Esophagus squamous epithelium (tissue), 5 donors: ENCODE measurements at places on chromosomes 2 and 18.

DNA sequence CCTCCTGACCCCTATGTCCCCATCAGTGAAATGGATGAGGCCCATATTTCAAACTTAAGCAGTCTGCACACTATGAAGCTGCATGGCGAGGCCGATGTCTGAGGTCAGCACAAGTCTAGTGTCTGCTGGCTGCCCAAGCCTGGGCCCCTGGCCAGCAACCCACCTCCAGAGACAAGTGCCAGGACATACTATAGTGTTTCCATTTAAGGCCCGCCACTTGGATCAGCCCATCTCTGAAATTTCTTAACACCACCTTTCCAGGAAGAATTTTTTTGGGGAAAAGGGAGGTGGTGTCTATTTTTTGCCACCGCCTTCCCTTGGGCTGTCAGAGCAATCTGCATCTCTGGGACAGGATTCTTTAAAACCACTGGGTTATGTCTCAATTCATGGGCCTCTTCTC, 1.8 kb downstream of the ACVR1 start:
- no peak for DNase-seq

- no peak for DNase-seq
These were observed 484.1 kb downstream of the FBXO15 start for GRCh38 chr18:73663581-73663980.

DNA sequence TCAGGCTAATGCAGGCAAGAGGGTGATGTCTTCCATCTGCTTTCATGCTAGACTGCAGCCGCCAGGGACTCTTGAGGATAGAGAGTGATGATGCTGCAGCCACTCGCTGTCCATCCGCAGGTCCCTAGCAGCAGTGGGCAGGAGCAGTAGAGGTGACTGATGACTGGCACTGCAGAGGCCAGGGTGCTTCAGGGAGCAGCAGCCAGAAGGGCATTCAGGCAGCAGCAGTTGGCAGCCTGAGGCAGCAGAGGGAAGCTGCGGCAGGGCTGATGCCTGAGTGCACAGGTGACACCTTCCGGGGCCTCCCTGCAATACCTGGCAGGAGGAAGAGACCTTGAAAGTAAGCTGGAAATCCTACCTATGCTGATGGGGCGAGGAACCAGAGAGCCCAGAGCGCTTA, 214.2 kb downstream of the ICOS start:
- DNase-seq = no peak

DNA sequence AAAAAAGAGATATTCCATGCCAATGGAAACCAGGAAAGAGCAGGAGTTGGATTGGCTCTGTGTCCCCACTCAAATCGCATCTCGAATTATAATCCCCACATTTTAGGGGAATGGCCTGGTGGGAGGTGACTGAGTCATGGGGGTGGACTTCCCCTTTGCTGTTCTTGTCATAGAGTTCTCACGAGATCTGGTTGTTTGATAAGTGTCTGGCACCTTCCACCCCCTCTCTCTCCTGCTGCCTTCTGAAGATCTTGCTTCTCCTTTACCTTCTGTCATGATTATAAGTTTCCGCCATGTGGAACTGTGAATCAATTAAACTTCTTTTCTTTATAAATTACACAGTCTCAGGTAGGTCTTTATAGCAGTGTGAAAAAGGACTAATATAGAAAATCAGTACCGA, 355.6 kb downstream of the NBAS start:
- DNase-seq = no peak

GRCh38 chr2:136305517-136306192, 187.7 kb upstream of the CXCR4 start:
- DNase-seq = no peak

GRCh38 chr2:71640489-71640888, 187.1 kb downstream of the DYSF start:
- no peak for DNase-seq

GRCh38 chr2:4340536-4340935, 637.2 kb downstream of the DCDC2C start:
- no peak for DNase-seq

GRCh38 chr18:78983512-78983911, 3.9 kb downstream of the SALL3 start:
- DNase-seq = no peak

- no peak for DNase-seq
These were observed 7.1 kb downstream of the SULT1C4 start for GRCh38 chr2:108384662-108385393.

DNA sequence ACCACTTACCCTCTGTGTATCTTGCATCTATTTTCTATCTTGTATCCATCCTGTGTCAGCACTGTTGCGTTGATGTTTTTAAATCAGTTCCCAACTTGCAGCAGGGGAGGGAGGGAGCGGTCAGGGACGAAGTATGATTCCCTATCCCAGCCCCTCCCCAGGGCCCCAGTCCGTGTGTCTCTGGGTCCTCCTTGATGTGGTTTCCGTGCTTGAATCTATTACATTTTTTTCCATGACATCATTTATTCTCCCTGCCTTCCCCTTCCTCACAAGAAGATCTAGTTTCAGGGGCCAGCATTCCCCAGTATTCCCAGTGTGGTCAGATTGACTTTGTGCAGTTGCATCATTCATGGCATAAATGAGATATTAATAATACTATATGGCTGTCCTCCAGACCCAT, 479.3 kb downstream of the PTPRM start:
- no peak for DNase-seq

- no peak for DNase-seq
These were observed 244.4 kb downstream of the NAPG start for GRCh38 chr18:10770264-10770663.

DNA sequence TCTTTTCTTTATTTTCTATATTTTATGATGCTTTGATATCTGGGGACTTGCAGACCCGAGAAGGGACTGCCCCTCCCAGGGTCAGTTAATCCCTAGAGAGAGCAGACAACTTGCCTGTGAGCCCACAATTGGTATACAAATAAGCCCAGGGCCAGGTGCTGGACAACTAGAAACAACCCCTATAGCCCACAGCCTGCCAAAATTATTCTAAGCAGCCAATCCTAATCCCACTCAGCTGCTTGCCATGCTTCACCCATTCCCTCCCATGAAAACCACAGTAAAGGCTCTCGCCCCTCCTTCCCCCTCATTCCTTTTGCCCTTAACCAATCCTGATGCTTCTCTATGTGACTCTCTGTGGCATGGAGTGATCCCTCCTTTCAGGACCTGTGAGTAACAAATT, 380.7 kb downstream of the RBM43 start:
- no peak for DNase-seq

GRCh38 chr2:136207030-136207623, 89.2 kb upstream of the CXCR4 start:
- no peak for DNase-seq

DNA sequence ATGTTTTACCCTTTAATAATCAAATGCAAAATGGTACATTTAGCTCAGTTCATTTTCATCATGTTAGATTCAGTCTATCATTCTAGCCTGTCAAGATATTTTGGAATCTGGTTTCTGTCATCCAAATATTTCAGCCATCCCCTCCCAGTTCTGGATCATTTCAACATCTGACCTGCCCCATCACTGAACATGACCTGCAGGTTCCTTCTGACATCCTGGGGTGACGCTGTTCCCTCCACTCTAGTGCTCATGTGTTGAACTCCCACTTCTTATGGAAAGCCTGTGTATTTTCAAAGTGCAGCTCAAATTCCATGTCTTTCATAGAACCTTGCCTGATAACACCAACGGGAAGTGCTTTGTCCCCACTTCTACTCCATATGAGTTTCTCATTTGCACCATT, 320.0 kb upstream of the TNP1 start:
- no peak for DNase-seq

DNA sequence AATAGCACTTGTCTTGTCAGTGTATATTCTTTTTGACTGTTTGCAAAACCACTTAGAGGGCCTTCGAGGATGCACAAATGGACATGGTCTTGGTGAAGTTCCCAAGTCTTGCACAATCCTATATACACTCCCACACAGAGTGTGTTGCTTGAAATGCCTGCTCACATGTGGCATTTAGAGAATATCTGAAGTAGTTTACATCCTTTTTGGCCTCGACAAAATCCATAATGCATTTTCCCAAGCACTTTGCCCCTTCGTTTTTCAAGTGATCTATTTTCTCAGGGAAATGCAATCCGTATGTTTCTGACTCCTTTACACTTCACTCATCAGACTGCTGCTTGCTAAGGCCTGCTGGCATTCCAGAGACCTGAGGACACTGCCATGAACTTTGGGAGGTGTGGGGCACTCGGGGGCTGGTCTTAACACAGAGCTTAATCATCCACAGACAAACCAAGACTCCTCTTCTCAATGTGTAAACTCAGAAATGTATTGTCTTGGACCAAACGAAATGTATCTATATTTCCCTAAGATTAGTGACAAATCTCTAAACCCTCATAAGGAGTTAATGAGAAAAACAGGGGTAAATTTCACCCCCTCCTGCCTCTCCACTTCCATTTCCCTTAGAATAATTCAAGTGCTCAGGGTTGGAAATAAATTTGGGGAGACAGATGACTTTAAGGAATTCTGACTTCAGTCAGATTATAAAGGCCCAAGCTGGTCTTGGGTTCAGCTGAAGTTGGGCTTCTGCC, 219.3 kb upstream of the APCDD1 start:
- no peak for DNase-seq

GRCh38 chr18:78779996-78780718, 199.5 kb upstream of the SALL3 start:
- DNase-seq = no peak

- no peak for DNase-seq
These were observed 622 bp downstream of the LRP2 start for GRCh38 chr2:169361706-169362117.

DNA sequence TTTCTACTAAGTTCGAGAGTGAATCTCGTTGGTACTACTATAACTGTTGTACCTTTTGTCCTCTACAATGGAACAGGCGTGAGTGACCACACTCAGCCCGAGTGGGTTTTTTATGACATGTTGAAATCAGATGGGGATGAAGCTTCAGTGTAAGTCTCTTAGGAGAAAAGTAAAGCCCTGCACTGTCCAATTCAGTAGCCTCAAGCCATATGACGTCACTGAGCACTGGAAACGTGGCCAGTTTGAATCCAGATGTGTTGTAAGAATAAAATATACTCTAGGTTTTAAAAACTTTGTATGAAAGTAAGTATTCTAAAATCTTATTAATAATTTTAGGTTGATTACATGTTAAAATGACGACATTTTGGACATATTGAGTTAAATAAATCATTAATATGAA, 101.7 kb upstream of the SP3 start:
- DNase-seq = no peak

DNA sequence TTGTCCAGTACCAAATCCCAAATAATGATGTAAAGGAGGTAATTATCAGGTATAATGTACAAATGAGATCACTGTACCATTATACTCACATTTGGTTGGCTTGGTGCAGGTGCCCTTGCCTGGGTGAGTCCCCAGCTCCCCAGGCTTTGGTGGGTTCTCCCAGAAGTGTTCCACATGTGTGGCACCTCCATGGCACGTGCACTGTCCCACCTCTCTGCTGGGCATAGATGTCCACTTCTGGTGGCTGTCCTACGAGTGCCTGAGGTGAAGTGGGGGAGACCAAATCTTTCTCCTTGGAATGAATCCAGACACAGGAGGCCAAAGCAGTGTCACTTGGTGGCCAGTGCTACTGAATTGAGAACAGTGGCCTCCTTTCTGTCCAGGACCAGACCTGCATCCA, 162.4 kb upstream of the SESTD1 start:
- no peak for DNase-seq

DNA sequence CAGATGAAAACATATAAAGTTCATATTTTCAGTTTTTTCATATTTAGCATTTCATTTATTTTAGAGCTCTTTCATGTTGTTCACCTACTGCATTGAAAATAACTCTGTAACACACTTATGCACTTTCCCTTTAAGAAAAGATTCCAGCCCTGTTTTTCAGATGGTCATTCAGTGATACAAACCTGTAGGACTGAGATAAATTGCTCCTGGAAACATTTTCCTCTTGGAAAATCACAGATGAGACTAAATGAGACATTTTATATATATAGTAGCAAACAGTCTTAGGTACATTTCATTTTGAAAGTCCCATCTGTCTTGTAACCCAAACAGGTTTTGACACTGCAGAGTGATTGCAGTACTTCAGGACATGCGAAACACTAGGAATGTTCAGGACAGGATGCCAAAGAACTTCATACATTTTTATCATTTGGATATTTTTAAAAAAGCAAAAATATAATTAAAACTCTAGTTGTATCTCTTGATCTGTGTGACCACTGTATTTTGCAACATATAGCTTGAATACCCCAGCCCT, 412.4 kb downstream of the MTX2 start:
- DNase-seq = no peak

DNA sequence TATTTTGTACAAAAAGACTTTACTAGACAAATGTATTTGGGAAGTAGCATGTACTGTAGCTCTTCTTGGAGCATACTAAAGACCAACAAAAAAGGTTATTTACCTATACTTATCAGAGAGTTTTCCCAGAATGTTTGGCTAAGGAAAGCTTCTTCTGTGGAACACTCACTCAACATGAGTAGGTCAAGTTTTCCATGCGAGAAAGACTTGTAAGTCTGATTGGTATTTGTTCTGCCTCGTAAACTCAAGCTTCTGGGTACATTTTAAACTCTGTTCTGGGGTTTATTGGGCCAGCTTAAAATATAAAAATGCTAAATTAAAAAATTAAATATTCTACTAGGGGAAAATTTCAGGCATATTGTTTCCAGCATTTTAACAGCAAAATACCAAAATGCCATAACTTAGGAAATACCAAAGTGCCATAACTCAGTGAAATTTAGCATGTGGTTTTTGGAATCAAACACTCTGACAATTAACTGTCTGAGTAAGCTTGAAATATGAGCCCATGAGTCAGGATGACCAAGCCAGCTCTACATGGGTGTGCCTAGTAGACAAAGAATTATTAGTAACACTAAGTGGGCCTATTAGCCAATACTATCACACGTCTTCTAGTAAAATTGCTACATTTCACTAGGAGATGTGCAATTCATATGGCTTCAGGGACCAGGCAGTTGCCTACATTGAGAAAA, 47.3 kb upstream of the SERPINE2 start:
- DNase-seq = no peak

DNA sequence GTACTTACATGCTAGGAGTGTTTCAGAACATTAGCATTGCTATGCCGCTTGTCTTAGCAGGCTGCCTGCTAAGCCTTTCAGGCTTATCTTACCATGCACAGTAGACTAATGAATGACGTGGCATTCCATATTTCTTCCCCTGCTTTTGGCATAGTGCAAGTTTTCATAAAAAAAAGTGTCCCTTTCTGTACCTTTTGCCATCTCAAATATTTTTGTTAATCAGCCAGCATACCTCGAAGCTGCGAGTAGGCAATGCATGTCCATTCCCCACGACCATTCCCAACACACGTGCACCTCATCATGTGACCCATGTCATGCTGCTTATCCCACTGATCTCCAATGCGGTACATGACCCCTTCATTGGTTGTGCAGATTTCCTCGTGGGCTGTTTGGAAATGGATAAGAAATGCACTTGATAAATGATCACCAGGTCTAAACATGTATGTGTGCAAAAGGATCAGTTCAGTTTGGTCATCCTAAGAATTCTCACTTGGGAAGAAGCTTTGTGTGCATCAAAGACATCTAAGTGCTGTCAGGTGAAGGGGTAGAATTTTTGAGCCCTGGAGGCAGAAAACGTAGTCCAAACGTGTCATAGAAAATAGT, 13.9 kb downstream of the FN1 start:
- DNase-seq = no peak
